ENCODE measurements at places on chromosomes 2 and 18.
A peak's percentile ranks its signal among the peaks of the same experiment; 100 is the strongest.

DNA sequence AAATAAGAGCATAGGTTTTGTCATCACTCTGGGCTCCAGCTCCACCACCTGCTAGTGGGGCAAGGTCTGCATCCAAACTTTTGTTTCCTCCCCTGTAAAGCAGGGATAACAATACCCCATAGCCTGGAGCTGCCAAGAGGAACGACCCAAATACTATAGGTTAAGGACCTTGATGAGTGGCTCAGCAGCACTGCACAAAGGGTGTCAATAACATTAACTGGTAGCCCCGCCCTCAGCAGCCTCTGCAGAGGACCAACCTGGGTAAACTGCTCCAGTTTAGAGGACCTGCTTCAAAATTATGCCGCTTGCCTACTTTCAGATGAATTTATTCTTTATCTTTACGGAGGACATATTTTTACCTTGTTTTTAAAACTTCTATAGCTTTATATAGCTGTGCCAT is 65.8 kb upstream of the RIOK3 start:
- no peak for DNase-seq

- no peak for DNase-seq
Measured at GRCh38 chr2:66684289-66684688, 249.4 kb downstream of the MEIS1 start.

GRCh38 chr2:203550266-203550665 is 15.2 kb upstream of the RAPH1 start:
- no peak for DNase-seq

DNA sequence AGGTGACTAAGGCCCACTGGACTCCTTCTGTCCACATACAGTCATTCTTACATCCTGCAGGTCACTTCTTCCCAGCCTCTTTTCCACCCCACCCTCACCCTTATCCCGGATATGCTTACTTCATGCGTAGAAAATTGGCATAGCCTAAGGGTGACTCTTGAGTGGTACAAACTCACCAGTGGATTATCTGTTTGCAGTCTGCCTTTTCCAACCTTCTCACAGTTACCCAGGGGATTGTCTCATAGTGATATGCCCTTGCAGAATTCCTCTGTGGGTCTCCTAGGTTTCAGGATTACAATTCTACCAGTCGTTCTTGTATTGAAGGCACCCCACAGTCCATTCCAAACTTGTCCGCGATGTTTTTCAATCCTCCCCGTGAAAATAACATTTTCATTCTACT is 752.9 kb upstream of the HS6ST1 start:
- no peak for DNase-seq

GRCh38 chr2:13113002-13113401 is 396.3 kb downstream of the TRIB2 start:
- no peak for DNase-seq

DNA sequence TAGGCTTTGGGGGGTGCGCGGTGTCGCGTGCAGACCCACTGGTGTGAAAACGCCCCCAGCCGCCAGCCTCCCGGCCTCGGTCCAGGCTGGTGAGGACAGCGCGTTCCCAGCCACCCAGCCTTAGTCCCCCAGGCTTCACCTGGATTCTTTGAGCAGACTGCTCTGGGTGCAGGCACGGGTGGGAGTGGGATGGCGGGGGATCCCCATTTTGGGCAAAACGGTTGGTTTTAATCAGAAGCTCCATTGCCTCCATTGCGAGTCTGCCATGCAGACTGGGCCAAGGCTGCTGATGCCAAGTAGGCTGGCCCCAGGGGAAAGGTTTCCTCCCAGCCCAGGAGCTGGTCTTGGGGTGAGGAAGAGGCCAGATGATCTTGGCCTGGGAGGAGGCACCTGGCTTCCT is 445 bp downstream of the MLPH start:
- no peak for DNase-seq

- no peak for DNase-seq
Measured at GRCh38 chr2:193988784-193989183, 1668.2 kb upstream of the SLC39A10 start.

- DNase-seq: peak; percentile 67
Measured at GRCh38 chr2:120470041-120470965, 124.4 kb downstream of the INHBB start.

DNA sequence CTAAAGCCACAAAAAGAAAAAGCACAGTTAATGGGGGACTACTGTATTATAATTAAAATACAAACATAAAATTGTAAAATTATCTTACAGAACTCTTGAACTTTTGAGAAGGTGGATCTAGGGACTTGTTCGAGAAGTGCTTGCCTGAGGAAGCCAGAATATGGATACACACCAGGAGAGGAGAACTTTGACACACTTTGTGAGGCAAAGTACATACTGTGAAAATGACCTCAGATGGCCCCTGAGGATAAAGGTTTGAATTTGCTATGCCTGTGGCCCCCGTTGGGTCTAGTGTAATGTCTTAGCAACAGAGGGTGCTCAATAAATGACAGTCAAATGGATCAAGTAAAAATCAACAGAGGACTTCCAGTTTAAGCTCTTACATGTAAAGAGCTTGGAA is 148.2 kb upstream of the CYP1B1 start:
- no peak for DNase-seq

All from HS-27A (cell line).